ENCODE measurements at places on chromosomes 2 and 18. TPM values are rescaled to one million over a fixed set of nuclear protein-coding genes. Genes with fewer than 3 reads are reported as not detected.

The PPP1R1C gene
- total RNA-seq = 0.25 TPM

The NDUFB3 gene
- 108 TPM for total RNA-seq

The TMEM17 gene
- total RNA-seq = 0.65 TPM

The CYBRD1 gene
- 22.2 TPM for total RNA-seq

The ZSWIM2 gene
- 0.13 TPM for total RNA-seq

The OXER1 gene
- total RNA-seq = not detected

The MOGAT1 gene
- not detected for total RNA-seq

The SERPINB7 gene
- total RNA-seq = 0.16 TPM

The CYP27A1 gene
- 23.7 TPM for total RNA-seq

The SRSF7 gene
- 117 TPM for total RNA-seq

The NGEF gene
- total RNA-seq = 0.16 TPM

The POTEC gene
- not detected for total RNA-seq

The TFCP2L1 gene
- not detected for total RNA-seq

The SH3RF3 gene
- total RNA-seq = 3.1 TPM

The TUBA4B gene
- not detected for total RNA-seq

The ADCYAP1 gene
- total RNA-seq = not detected

All from bladder microvascular endothelial cell (primary cell).